Mammary epithelial cell (primary cell): ENCODE measurements at places on chromosomes 7 and 10. TPM values are rescaled to one million over a fixed set of nuclear protein-coding genes. Genes with fewer than 3 reads are reported as not detected.
A peak's percentile ranks its signal among the peaks of the same experiment; 100 is the strongest.

ATAD1 gene
- total RNA-seq, result 57.5 and 79.7 TPM in 2 replicates

PCLO gene
- 5.8 TPM for total RNA-seq

SCART1 gene
- total RNA-seq, result 1.3 TPM

GRCh38 chr10:3406556-3406955 is 234.0 kb upstream of the PITRM1 start:
- no peak for DNase-seq

GRCh38 chr10:110268442-110268841 is 36.3 kb downstream of the SMNDC1 start:
- DNase-seq, result no peak

GRCh38 chr10:25026463-25026862 is 10.1 kb downstream of the THNSL1 start:
- no peak for DNase-seq

GRCh38 chr7:56174875-56175760 is 58.9 kb upstream of the NUPR2 start:
- no peak for DNase-seq

DNA sequence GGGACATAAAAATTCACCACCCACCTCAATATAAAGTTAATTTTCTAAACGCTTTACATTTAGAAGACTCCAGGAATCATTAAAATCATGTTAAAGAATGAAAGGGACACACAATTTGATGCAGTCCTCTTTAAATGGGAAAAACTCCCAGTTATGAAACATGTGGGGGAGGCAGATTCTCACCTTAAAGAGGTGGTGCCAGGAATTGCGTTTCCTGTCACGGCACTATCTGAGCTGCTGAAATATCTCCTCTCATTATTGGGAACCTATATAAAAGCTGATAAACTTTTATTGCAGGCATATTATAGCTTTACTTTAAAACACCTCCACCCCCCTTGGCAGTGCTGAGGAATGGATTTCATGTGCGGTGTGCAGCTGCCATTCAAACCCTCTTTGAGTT is 94.8 kb upstream of the SORCS3 start:
- no peak for DNase-seq

DNA sequence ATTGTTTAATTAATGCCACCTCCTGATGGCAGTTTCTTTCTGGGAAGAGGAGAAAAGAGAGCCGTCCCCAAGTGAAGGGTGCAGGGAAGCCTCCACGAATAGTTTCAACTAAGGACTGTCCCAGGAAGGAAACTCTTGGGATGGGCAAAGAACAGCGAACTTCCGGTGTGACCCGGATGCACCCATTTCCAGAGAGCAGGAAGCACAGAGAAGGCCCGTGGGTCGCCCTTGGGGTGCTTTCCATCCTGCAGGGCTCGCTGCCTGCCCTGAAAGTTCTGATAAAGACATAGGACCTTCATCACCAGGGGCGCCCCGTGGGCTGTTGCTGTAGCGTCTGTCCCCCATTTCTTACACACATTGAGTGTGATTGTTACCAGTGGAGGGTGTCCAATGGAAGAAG is 27.0 kb downstream of the GTF2I start:
- no peak for DNase-seq

- no peak for DNase-seq
These were observed 152.5 kb downstream of the SLC25A13 start for GRCh38 chr7:96169439-96169838.

GRCh38 chr10:482051-482501 is 207.4 kb downstream of the DIP2C start:
- DNase-seq, result no peak

GRCh38 chr7:53541475-53541874 is 506.0 kb downstream of the POM121L12 start:
- no peak for DNase-seq

GRCh38 chr10:110226926-110227641 is 19.7 kb downstream of the MXI1 start:
- peak; percentile 27 for DNase-seq

DNA sequence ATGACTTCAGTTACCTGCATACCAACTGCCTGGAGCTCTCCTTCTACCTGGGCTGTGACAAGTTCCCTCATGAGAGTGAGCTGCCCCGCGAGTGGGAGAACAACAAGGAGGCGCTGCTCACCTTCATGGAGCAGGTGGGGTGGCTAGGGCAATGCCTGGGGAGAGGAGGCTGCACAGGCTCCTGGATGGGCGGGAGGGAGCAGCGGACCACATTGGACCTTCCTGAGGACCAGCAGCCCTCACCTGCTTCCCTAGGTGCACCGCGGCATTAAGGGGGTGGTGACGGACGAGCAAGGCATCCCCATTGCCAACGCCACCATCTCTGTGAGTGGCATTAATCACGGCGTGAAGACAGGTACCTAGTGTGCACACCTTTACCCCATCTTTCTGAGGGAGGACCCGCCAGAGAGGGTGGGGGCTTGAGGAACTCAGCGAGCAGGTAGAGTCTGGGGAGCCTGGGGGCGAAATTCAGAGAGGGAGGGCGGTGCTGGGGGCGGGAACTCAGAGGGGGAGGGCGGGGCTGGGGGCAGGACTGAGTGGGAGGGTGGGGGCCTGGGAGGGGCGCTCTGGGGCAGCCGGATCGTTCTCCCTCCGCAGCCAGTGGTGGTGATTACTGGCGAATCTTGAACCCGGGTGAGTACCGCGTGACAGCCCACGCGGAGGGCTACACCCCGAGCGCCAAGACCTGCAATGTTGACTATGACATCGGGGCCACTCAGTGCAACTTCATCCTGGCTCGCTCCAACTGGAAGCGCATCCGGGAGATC is 9.0 kb downstream of the AEBP1 start:
- DNase-seq, result no peak

DNA sequence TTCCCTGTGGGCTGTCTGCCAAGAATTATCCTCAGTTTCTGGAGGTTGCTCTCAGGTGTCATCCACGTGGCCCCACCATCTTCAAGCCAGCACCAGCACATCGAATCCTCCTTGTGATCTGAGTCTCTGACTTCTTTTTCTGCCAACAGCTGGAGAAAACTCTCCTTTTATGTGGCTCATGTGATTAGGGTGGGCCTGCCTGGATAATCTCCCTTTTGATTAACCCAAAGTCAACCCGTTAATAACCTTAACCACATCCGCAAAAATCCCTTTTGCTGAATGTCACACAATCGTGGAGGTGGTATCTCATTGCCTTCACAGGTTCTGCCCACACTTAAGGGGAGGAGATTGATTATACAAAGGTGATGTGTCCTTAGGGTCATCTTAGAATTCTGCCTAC is 73.8 kb downstream of the LRGUK start:
- DNase-seq, result no peak

DNA sequence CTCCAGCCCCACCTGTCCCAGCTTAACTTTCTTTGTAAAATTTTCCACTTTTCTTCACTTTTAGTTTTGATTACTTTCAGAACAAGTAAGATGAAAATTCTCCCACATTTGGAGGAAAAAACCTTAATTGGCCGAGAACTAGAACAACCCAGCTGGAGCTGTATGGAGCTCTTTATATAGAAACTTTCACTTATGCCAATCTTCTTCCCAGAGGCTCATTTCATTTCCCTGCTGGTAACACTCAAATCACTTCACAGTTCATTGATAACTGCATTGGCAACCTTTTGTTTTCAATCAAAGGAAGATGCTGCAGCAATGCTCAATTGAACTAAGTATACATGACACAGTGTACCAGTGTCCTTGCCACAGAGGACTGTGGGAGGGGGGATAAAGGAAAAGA is 176.2 kb upstream of the NOBOX start:
- no peak for DNase-seq

DNA sequence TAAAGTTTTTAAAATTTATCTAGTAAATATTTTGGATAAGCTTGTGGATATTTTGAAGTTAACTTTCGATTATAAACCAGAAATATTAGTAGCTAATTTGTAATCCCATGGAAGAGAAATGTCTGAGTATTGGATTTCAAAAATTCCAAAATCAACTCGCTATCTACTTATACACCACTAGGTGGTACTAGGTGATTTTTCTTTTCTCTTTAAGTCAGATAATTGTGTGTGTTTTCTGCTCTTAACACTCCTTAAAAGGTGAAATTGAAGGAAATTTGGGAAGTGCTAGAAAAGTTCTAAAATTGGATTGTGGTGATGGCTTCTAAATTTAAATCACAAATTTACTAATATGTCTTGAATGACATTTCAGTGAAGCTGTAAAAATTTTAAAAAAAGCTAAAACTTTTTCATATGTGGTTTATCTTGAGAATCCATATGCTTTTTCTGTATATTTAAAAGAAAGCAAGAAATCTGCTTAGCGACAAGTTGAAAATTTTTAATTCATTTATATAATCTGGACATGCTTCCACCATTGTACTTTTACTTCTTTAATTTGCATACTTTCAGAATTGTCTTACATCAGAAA is 90.2 kb downstream of the IPMK start:
- DNase-seq, result no peak

GRCh38 chr10:78570633-78571235 is 498.0 kb upstream of the ZMIZ1 start:
- no peak for DNase-seq

DNA sequence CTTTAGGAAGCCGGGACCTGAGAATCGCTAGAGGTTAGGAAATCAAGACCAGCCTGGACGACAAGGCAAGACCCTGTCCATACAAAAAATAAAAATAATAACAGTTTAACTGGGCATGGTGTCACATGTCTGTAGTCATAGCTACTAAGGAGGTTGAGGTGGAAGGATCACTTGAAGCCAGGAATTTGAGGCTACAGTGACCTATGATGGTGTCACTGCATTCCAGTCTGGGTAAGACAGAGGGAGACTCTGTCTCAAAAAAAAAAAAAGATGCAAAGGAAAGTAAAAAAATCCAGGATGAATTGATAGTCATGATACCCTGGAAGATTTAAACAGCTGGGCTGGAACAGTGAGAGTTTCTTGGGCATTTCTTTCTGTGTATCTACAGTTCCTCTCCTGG is 463.2 kb downstream of the GALNT17 start:
- no peak for DNase-seq

DNA sequence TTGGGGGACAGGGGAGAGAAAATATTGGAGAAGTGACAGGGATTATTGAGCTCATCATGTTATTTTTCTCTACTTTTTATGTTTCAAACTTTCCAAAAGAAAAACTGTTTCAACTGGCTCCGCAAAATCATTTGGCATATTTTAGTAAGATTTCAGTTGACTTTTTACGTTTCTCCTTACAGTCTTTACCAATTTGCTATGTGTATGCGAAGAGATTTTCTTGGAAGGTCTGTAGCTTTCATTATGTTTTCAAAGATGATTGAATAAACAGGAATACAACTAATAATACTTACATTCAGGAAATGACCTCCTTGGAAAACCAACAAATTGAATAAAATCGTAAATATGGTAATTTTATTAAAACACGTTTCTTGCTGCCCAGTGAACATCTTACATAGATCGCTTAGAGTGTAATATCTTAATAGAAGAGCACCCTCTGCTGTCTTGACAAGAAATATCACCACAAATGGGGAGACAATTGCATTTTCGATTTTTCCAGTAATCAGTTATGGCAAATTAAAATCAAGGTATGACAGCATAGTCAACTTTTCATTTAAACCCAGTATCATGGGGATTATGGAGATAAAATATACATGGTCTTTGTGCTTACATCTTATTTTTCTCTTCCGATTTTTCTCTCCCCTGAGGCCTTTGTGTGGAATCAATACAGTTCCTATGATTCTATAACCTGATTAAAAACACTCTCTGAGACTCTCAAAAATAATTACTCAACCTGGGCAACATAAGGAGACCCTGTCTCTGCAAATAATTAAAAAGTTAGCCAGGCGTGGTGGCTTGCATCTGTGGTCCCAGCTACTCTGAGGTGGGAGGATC is 43.1 kb downstream of the MBL2 start:
- peak; percentile 18 for DNase-seq

DNA sequence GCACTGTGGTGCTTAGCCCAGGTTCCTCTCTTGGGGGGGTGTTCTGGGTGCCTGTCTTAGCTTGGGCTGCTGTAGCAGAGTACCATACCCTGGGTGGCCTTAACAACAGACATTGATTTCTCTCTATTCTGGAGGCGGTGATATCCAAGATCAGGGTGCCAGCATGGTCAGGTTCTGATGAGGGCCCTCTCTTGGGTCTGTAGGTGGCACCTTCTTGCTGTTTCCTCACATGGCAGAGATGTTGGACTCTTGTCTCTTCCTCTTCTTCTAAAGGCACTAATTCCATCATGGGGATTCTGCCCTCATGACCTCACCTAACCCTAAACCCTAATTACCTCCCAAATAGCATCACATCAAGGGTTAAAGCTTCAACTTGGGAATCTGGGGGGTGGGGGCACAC is 19.9 kb upstream of the CRHR2 start:
- DNase-seq, result no peak

GRCh38 chr10:65534771-65535170 is 1391.1 kb upstream of the LRRTM3 start:
- no peak for DNase-seq

DNA sequence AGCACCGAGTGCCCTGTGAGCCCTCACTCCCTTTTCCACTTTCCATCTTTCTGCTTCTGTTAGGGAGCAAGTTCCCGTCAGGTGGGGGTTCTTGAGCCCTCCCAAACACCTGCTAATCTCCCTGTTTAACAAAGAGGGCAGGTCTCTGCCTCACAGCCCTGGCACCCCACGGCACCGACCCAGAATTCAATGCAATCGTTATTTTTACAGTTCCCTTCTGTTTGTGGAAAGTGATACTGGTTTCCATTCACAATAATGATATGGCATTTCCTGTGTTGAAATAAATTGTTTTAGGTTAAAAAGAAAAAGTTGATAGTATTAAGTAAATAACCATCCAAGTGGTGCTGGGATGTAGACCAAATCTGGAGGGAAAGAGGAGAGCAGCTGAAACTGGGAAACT is 38.8 kb upstream of the SLC29A3 start:
- no peak for DNase-seq

- no peak for DNase-seq
These were observed 20.0 kb downstream of the TNS3 start for GRCh38 chr7:47561715-47562446.

DNA sequence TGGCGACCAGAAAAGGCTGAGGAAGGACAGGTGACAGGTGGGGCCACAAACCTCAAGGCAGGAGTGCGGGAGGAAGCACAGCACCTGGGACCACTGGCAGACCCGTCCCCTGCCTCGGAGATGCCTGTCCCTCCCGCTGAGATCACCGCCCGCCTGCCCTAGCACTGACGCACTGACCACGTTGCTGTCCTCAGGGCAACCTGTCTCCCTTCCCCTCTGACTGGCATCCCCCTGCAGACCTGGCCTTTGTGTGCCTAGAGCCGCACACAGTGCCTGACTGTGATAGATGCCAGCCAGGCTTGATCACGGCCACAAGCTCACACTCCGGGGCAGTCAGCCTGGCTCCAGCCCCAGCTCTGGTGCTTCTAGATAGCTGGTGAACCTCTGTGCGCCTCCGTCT is 58.4 kb upstream of the EN2 start:
- DNase-seq, result no peak

- DNase-seq, result peak; percentile 94
These were observed 168.0 kb upstream of the RHEB start for GRCh38 chr7:151687523-151688235.
